ENCODE measurements at places on chromosomes 3 and 15.

- H3K4me1 ChIP-seq = no peaks in the 10 kb centered on the region
- no peak overlapping the region for H3K4me3 ChIP-seq
- H3K36me3 ChIP-seq = no peaks in the 10 kb centered on the region
- H3K27me3 ChIP-seq = no peaks in the 10 kb centered on the region
These were observed 8.0 kb upstream of the ANKRD28 start for GRCh38 chr3:15805756-15806266.

DNA sequence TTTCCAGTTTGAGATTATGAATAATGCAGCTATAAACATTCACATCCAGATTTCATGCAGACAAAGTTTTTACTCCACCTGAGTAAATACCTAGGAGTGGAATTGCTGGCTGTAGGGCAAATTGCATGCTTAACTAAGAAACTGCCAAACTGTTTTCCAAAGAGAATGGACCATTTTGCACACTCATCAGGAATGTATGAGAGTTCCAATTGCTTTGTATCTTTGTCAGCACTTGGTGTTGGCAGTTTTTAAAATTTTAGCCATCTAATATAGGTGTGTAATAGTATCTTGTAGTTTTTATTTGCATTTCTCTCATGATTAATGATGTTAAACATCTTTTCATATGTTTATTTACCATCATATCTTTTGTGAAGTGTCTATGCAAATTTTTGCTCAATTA is 40.6 kb upstream of the TRIM59 start:
- no peak for DNase-seq
- H3K4me1 ChIP-seq = no peaks in the 10 kb centered on the region
- H3K4me3 ChIP-seq = no peak overlapping the region
- no peaks in the 10 kb centered on the region for H3K27me3 ChIP-seq

DNA sequence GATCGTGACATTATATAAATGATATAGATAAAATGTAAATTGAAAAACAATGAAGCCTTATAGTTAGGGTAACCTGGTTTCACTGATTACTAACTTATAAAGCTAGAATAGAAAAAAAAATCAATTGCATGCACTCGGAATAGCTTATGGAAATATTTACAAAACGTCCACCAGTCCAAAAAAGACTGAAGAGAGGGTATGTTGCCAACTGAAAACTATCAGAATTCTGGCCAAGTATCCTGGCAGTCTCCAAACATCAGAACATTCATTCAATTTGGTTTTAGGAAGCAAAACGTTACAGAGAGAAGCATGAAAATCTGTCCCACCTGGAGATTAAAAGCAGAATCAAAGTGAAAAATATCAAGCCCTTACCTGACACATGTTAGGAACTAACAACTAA is 892.4 kb downstream of the ROBO1 start:
- no peak overlapping the region for H3K27ac ChIP-seq
- H3K4me3 ChIP-seq = no peak overlapping the region
- DNase-seq = no peak
- no peaks in the 10 kb centered on the region for H3K27me3 ChIP-seq

DNA sequence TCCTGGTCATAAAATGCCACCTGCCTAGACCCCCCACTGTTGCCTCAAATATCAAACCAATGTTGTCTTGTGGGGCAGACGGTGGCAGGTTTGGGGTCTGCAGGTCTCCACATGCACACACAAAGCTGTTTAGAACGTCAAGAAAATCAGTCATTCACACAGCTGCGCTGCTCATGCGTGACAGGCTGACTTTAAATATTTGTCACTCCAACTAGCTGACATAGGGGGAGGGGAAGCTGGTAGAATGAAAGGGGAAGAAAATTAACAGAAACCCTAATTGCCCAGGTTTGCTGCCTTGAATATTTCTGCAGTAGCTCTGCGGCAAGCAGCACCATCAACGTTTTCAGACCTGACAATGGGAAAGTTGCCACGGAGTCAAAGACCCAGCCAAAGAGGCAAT is 201.8 kb downstream of the ABHD5 start:
- DNase-seq = no peak
- H3K4me3 ChIP-seq = no peak overlapping the region
- no peak overlapping the region for H3K27ac ChIP-seq
- no peaks in the 10 kb centered on the region for H3K36me3 ChIP-seq
- H3K27me3 ChIP-seq = no peaks in the 10 kb centered on the region

- DNase-seq = no peak
- no peak overlapping the region for H3K27ac ChIP-seq
- no peaks in the 10 kb centered on the region for H3K27me3 ChIP-seq
- H3K4me3 ChIP-seq = no peak overlapping the region
- H3K4me1 ChIP-seq = no peaks in the 10 kb centered on the region
These were observed 128.9 kb downstream of the KLF13 start for GRCh38 chr15:31455499-31455898.

DNA sequence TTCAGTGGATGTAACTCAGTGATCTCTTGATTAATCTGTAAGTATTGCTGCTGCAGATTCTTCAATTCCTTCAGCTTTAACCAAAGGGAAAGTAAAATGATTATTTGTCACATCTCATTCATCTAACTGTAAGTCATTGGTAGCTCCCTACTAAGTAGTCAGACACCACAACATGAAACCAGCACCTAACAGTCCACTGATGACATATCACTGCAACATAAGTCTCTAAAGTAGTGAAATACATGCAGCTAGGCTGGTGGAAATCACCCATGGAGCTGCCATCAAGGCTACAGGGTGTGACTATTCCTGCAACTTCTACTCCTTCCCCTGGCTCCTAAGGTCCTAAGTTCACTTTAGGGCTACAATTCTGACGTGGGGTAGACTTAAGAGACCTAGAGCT is 21.1 kb upstream of the HCLS1 start:
- no peak overlapping the region for H3K27ac ChIP-seq
- H3K36me3 ChIP-seq = peaks cover 7% of the 10 kb centered on the region
- H3K4me3 ChIP-seq = no peak overlapping the region
- DNase-seq = no peak
- no peaks in the 10 kb centered on the region for H3K4me1 ChIP-seq

DNA sequence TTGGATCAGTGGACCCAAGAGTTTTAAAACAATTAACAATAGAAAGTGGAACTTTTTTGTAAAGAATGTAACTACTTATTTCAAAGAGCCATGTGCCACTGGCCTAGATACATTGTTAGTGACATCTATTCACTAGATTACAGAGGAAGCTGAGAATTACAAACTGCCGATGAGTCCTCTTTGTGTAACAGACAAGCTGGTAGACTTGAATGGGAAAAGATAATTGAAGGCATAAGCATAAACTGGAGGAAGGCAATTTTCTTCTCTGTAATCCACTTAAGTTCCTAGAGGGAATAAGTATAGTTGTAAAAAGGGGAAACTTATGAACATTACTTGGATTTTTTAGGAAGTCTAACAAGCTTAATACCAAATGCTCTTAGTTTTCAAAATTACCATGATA is 15.1 kb downstream of the THUMPD3 start:
- peaks cover 12% of the 10 kb centered on the region for H3K36me3 ChIP-seq
- H3K4me3 ChIP-seq = no peak overlapping the region
- no peak overlapping the region for H3K27ac ChIP-seq
- H3K27me3 ChIP-seq = no peaks in the 10 kb centered on the region

GRCh38 chr3:184857099-184857498 is 45.1 kb downstream of the VPS8 start:
- no peak overlapping the region for H3K4me3 ChIP-seq
- 0 out of 2 replicates have a peak, but pooled peaks cover 2% of the 10 kb centered on the region for H3K36me3 ChIP-seq
- no peak overlapping the region for H3K27ac ChIP-seq
- H3K27me3 ChIP-seq = no peaks in the 10 kb centered on the region
- no peak for DNase-seq

DNA sequence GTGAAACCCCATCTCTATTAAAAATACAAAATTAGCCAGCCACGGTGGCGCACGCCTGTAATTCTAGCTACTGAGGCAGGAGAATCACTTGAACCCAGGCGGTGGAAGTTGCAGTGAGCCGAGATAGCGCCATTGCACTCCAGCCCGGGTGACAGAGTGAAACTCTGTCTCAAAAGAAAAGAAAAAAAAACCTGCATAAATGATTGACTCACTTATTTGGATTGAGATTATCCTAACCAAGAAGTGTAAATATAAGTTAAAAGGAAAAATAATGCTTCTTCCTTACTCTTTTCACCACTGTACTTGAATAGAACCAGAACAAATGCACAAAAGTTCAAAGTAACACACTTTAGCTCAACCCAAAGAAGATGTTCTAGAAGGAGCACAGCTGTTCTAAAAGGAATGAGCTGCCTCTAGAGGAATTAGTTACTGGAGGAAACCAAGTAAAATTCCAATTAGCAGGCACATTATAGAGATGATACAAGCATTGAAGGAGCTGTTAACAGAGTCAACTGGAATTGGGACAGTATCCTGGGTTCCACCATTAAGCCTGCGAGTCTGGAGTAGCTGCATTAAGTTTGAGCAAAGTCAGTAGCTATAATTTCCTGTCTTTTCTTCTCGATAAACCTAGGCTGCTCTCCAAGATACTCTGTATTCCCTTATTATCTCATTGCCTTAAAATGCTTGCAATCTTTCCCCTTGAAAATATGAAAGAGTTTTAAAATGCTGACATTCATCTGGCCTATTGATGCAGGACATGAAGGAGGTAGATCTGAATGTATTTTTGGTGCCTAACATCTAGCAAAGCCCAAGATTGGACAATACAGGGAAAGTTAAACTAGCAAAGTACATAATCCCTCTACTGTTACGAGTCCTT is 9.5 kb downstream of the MTHFS start:
- no peak overlapping the region for H3K4me3 ChIP-seq
- no peak overlapping the region for H3K27ac ChIP-seq
- no peaks in the 10 kb centered on the region for H3K27me3 ChIP-seq
- no peaks in the 10 kb centered on the region for H3K4me1 ChIP-seq
- no peak for DNase-seq
